NCI-H187 treated with DMSO at 0.1 percent for 48 hours (cell line): ENCODE measurements at places on chromosomes 12 and 14.

DNA sequence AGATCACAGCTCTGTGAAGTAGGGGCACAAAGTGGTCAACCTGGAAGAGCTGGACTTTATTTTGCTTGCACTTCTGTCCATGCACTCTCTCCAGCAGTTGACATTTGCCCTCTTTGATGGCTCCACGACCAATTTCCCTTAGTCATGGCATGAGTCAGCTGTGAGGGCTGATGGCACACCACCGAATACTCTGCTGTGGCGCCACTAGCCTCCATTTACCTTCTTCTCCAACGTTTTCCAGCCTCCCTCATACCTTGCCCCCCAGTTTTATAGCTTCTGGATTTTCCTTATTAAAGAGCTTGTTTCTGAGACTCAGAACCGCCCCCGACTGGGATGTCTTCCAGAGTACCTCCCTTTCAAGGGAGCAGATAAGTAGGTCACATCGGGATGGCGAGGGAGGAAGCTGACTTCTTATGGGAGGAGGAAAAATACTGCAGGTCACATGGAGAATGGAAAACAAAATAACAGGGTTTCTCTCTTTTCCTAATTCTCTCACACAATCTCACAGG is 17.6 kb downstream of the NINJ2 start:
- DNase-seq = no peak

- DNase-seq = no peak
These were observed 96.7 kb downstream of the ETV6 start for GRCh38 chr12:11746024-11746771.

DNA sequence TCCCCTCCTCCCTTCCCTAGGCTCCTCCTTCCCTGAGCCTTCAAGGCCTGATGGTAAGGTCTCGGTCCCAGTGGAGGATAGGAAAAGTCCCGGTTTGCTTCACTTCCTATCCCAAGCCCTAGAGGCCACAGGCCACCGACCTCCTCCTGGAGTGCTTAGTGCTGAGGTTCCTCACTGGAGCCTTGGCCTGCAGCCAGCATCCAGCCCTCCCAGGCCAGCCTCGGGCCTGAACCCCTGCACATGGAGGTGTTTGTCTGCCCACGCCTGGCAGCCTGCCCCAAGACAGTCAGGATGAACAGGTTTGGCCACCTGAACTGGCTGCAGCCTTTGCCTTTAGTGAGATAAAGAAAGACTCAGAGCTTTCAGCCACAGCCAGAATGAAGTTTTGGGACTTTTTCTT is 15.8 kb upstream of the KRT7 start:
- no peak for DNase-seq

GRCh38 chr12:126772171-126772864 is 1494.7 kb upstream of the TMEM132C start:
- DNase-seq = no peak

DNA sequence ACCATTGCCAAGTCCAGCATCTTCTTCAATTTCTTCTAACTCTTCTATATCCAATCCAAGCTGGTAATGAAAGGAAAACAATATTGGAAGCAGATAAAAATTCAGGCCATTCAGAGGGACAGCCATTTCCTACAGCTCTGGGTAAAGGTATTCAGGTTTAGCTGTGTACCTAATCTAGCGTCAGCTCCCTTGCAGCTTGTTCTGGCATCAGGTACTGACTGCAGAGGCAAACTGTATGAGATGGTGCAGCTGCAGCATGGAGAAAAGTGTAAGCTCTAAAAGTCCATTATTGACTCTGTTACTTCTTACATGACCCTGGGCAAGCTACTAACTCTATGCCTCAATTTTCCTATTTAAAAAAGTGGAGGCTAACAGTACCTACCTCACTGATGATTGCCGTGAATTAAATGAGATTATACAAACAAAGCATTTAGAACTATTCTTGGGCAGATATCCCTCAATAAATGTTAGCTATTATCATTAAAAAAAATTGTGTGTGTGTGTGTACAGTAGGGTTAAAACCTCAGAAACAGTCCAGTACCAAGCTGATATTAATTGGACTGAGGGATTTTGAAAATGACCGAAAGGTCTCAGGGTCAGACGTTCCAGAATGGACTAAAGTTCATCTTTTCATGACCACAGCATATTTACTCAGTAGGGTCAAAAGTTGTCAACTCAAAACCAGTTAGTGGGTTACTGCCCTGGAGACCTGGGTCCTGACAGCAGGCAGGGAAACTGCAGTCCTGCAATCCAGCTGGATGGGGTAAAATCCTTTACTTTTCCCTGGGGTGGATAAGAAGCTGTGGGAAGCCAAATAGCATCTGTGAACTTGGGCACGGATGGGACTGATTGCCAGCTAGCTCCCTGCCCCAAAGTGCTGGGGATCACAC is 8.9 kb downstream of the PYGL start:
- DNase-seq = no peak

- no peak for DNase-seq
These were observed 41.5 kb upstream of the LTBP2 start for GRCh38 chr14:74653386-74654138.
